ENCODE measurements at places on chromosomes 12 and 14.

- DNase-seq = no peak
Measured at GRCh38 chr12:121189131-121189530, 20.8 kb upstream of the P2RX4 start.

GRCh38 chr12:904010-904414 lies 45.5 kb downstream of the RAD52 start:
- no peak for DNase-seq

- no peak for DNase-seq
Measured at GRCh38 chr14:49905989-49906388, 13.1 kb downstream of the ARF6 start.

GRCh38 chr12:131755305-131756113 lies 44.6 kb downstream of the SFSWAP start:
- no peak for DNase-seq

DNA sequence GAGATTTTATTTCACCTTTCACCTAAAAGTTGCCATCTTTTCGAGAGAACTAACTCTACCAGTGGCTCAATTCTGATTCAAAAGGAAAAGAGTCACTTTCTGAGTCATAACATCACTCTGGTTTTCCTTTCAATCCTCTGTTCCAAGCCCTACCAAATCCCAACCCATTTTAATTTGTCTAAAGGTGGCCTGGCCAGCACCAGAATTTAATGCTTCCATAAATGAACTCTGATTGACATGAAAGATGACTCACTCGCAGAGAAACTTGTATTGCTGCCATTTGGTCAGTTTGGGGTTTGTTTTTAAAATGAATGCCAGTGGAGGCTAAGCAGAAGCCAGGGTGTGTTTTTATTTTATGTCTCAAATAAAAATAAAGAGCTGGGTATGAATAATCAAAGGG lies 117.4 kb upstream of the SOX5 start:
- no peak for DNase-seq
